Foreskin keratinocyte (primary cell): ENCODE measurements at places on chromosomes 12 and 14. TPM values are rescaled to one million over a fixed set of nuclear protein-coding genes. Genes with fewer than 3 reads are reported as not detected.

The A2M gene
- polyA plus RNA-seq = 0.03 TPM in 1 of 2 replicates, not detected in the other

The RECQL gene
- polyA plus RNA-seq = 16.7 and 18.0 TPM in 2 replicates

The CDCA3 gene
- 39.9 and 57.6 TPM in 2 replicates for polyA plus RNA-seq

The AKAP3 gene
- polyA plus RNA-seq = 0.35 and 0.42 TPM in 2 replicates

The PPTC7 gene
- polyA plus RNA-seq = 9.6 and 12.0 TPM in 2 replicates

The LMNTD1 gene
- not detected in 2 replicates for polyA plus RNA-seq

The KRT85 gene
- polyA plus RNA-seq = not detected in 2 replicates

The LRCOL1 gene
- polyA plus RNA-seq = not detected in 2 replicates

The SIX4 gene
- polyA plus RNA-seq = 1.8 and 2.6 TPM in 2 replicates

The POC1B gene
- polyA plus RNA-seq = 5.2 and 6.9 TPM in 2 replicates

The MEG3 gene
- polyA plus RNA-seq = 7.7 and 10.4 TPM in 2 replicates

The TCL1A gene
- not detected in 2 replicates for polyA plus RNA-seq

The GLIPR1L2 gene
- 0.19 and 0.20 TPM in 2 replicates for polyA plus RNA-seq

The PPP4R4 gene
- polyA plus RNA-seq = 1.4 and 1.9 TPM in 2 replicates

The SLC7A8 gene
- polyA plus RNA-seq = 52.7 and 56.7 TPM in 2 replicates
